ENCODE measurements at places on chromosomes 11 and 22. TPM values are rescaled to one million over a fixed set of nuclear protein-coding genes. Genes with fewer than 3 reads are reported as not detected.

GRCh38 chr11:111417766-111418435 lies 38.8 kb upstream of the POU2AF1 start:
- DNase-seq = peak; percentile 8

C22orf42 gene
- total RNA-seq = not detected

- DNase-seq = no peak
These were observed 8.1 kb upstream of the LDHC start for GRCh38 chr11:18404062-18404461.

DNA sequence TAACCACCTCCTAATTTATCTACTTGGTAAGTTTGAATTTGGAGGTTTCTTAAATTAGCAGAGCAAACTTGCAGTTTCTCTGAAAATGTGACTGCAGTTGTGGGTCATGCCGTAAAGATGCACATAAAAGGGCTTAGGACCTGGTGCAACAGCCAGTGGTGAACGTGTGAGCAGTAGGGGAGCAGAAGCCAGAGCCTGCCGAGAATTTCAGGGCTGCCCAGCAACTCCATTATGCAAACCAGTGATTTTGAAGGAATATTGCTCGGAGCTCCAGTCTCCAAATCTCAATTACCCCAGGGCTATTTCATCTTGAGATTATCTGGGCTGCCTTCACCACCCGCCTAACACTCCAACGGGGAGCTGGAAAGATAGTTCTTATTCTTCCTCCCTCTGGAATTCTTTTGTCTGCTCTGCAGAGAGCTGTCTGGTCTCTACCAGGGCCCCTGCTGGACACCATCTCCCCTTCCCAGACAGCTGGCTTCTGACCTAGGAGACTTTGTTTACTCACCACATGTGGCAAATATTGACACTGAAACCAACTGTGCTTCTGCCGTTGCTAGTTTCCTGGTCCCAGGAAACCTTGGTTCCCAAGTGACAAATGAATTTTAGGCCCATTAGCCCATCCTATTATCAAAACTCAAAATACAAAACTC lies 93.9 kb downstream of the DSCAML1 start:
- no peak for DNase-seq

DNA sequence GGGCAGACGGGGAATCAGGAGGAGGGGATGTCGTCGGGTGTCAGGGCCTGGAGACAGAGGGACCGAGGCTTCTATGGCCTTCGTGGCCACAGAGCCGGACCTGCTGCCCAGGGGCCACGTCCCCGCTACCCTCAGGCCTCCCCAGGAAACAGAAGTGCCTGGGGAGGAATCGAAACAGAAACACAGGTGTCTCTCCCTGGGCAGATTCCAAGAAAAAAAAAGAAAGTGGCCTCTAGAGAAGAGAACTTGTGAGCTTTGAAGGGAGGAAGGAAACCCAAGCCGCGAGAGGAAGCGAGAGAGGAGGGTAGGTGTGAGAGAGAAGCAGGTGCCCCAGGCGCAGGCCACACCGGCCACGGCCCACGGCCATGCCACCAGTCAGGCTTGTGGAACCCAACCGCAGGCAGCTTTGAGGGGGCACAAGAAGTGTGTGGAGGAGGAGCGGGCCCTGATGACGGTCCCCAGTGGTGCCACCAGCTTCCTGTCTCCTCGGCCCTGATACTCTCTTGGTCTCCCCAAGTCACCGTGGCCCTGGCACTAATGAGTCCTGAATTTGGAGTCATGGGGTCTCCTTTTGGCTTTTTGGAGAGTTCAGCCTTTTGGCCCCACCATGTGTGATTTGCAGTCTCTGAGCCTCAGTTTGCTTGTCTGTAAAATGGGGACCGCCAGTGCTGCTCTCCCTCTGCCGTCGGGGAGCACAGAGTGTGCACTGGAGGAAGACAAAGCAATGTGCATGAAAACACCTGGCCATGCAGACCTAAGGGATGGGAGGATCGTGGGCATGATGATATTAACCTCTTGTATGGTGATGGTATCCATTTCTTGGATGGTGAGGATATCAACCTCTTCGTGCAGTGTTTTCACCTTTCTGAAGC lies 25.2 kb downstream of the LIF start:
- no peak for DNase-seq

DSCAML1 gene
- not detected for total RNA-seq

DNA sequence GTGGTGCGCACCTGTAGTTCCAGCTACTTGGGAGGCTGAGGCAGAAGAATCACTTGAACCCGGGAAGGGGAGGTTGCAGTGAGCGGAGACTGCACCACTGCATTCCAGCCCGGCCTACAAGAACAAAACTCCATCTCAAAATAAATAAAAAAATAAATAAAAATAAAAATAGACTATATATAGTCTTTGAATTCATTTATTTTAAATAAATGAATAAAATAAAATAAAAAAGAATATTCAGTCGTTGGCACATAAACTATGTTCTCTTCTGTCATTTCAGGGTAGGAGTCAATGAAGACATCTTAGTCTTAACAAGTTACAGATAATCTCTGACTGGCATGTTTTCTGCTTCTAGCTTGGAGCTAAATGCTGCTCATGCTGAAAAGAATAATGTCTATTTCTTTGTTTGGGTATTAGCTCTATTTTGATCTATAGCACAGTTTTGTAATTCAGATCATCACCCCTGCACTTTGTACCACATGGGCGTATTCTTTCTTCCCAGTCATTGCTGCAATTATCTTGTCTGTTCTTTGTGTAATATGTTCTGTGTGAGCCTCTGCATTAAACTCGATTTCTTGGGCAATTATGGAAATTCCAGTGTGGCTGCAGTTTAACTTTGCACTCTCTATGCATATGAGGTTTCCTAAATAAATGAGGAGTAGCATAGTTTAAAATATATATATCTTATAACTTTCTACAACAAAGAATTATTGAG lies 1.4 kb upstream of the MS4A14 start:
- DNase-seq = no peak

MMP8 gene
- not detected for total RNA-seq

GRCh38 chr11:73114110-73114834 lies 27.8 kb downstream of the FCHSD2 start:
- peak; percentile 72 for DNase-seq

TMEM191B gene
- 0.26 TPM for total RNA-seq

KBTBD4 gene
- 14.7 TPM for total RNA-seq

All from bronchial epithelial cell (primary cell).